ENCODE measurements at places on chromosomes 2 and 18.
A peak's percentile ranks its signal among the peaks of the same experiment; 100 is the strongest.

DNA sequence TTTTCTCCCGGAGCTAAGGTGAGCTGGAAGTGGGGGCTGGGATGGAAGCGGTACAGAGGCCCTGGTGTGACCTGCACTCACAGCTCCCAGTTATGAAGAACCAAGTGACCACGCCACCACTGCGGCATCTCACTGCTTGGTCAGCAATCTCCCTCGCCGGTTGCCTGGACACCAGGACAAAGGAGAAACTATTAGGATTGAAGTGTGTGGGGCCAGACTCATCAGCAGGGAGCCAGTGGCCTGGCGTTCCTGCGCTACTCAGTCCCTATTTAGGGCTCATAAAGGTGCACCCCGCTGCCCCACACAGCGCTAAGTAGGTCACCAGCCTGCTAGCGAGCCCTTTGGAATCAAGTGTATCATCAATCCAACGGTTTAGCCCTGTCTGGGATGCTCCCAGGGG lies 82.9 kb downstream of the ZCCHC2 start:
- no peak for DNase-seq

DNA sequence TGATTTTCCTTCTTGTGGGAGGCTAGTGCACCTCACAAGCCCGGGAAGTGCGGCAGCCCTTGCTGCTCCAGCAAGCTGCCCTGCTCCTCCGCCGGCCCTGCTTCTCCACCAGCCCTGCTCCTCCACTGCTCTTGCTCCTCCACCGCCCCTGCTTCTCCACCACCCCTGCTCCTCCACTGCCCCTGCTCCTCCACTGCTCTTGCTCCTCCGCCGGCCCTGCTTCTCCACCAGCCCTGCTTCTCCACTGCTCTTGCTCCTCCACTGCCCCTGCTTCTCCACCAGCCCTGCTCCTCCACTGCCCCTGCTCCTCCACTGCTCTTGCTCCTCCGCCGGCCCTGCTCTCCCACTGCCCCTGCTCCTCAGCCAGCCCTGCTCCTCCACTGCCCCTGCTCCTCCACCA lies 95.6 kb downstream of the NDUFA10 start:
- DNase-seq, result no peak

DNA sequence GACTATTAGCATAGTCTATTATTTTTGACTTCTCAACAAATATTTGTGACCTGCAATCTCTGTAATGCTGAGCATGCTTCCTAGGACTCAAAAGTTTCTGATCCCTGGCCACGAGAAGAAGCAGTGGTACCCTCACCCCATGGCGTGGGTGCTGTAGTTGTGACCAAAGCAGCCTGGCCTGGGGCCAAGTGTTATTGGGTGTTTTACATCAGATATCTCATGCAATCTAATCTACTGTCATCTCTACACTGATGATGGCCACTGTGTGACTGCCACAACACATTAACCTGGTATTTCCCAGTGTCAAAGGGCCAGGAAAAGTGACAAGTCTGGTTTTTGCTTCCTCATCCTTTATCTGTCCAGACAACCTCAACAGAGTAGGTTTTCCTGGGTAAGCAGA lies 80.8 kb upstream of the WIPF1 start:
- no peak for DNase-seq

DNA sequence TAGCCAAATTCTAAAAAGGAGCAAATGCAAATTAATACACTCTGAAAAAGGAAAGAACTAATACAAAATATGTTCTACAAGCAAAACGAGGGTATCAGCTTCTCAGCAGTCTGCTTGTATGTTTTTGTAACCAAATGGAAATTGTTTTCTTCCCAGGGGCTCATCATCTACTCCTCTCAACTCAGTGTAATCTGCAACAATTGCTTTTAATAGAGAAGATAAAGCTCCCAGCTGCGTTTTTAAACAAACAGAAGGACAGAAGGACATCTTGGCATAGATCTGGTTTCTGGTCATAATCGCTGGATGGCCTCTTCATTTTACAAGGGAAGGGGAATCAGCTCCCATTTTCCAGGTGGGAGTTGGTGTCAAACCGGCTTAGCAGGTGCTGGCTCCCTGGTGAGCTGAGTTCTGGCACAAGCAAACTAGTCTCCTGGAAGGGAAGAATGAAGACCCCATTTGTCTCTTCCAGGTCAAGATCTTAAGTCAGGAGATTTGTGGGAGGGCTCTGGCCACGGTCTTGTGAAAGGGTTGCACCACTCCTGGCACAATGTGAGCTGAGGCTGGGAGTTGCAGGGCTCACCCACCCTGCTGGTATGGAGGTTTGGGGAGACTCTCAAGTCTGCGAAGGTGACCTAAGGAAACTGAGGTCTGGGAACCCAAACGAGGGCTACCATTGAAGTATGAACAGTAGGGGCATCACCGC lies 41.6 kb downstream of the NPPC start:
- no peak for DNase-seq

- DNase-seq, result no peak
These were observed 467.6 kb downstream of the PTPRM start for GRCh38 chr18:8034674-8035073.

- no peak for DNase-seq
These were observed 200.5 kb downstream of the ACKR3 start for GRCh38 chr2:236769981-236770671.

DNA sequence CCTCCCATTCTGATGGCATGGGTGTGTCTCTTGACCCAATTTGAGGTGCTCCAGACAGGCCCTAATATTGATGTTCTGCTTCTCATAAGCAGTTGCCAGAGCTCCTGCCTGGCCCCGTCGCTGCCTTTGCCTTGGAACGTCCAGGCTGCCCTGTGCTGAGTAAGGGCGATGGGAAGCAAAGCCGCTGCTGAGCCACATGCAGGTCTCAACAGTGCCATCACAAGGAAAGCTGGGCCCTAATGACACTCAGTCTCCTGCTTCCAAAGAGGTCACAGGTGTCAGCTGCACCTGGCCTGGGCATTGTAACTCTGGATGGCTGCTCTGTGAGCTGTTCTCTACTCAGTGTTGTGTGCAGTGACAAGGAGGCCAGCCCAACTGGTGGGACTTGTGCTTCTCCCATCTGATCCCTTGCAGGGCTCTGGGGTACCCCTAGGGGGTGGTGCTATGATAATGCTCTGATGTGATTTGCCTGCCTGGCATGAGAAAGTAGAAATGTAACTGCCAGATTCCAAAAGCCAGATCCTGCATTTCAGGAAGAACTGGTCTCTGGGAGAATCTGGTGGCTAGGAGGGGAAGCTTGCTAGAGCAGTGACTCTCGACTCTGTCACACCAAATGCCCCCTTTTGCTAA lies 8.7 kb downstream of the TTC39C start:
- no peak for DNase-seq

- DNase-seq, result no peak
These were observed 290.4 kb upstream of the RBMS1 start for GRCh38 chr2:160784034-160784433.

DNA sequence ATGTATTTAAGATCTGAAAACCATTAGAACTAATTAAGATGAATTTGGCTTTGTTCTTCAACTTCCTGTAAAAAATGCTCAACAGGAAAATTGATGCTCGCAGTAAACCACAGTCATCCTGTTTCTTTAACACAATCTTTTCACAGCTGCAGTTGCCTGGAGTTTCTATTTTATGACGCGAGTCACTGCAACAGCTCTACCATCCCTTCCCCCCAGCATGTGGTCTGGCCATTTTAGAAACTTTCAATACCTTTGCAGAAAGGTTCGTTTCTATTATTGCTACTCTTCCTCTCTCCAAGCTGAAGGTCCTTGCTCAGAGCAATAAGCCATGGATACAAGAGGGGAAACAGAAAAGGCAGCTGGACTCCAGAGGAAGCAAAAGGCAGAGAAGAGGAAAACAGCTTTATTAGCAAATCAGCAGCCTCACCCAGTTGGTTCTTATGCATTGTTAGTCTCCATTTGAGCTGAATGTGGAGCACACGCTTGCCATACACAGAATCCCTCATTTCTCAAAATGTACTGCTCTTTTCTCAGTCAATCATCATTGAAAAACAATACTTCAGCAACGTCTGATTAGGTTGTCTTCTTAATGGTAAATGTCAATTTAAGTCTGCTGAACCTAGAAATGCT lies 3.9 kb downstream of the WIPF1 start:
- peak; percentile 65 for DNase-seq

DNA sequence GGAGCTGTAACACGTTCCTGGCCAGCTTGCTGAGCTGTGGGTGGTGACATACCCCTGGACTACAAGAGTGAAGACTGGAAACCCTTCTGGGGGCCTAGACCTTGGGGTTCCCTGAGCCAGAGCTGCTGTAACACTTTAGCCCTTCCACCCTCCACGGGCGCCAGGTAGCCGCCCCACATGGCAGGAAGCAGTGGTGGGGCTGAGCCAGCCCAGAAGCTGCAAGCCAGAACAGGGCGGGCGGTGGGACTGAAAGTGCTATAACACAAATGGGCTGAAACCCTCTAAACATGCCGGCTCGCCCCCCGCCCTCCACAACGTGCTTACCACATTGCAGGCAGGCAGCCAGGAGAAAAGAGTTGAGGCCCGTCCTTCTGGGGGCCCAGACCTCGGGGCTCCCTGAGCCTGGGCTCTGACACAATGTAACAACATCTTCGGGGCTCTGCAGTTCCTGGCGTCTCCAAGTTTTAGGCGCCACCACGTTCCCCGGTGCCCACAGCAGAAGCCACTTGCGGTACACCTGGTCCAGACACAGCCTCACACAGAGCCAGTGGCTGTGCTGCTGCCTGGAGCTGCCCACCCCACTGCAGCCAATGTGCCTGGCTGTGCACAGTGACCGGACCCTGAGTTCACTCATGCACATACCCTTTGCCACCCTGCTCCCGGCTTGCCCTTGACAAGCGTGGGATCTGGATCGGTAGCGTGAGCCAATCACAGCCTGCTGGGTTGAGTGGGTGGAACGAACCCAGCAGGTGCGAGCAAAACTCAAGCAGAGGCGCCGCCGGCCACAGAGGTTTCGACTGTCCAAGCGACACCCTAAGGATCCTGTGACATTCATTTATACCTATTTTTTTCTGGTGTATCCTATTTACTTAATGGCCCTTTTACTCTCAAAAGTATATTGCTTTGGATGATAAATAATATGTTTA lies 127.4 kb upstream of the FHL2 start:
- DNase-seq, result no peak

GRCh38 chr2:170530284-170530745 lies 184.8 kb upstream of the SP5 start:
- peak; percentile 40 for DNase-seq
